ENCODE measurements at places on chromosomes 2 and 18.
A peak's percentile ranks its signal among the peaks of the same experiment; 100 is the strongest.

DNA sequence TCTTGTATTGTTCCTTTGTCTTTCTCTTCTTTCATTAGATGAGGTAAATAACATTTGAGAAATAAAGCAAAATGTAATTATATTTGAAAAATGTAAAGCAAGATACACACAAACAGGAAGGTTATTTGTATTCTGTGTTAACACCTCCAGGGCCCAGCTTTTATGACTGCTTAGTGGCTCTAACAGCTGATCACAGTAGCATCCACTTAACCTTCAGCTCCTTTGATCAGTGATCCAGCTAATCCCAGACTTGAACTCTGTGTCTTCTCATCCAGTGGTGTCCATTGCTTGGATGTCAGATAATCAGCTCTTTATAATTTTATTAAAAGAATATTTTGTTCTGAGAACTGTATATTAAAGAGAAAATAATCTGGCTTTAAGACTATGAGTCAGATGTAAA lies 44.5 kb downstream of the PSMD14 start:
- DNase-seq, result no peak

- DNase-seq, result no peak
Measured at GRCh38 chr2:209614690-209615369, 156.8 kb upstream of the UNC80 start.

DNA sequence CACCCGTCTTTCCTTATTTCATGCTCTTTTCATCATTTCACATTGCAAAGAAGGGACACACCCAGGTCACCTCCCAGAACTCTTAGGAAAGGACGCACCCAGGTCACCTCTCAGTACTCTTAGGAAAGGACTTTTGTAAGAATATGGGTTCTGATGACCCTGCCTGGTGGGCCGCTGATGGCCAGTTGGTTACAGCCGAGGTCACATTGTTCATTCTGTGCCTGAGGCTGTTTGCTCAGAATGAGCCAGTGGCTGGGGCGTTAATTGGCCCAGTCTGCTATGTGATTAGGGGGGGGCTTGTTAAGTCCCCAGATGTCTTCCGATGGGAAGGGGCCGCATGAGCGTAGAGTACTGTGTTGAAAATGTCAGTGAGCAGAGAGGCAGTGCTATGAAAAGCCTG lies 9.4 kb downstream of the MLPH start:
- no peak for DNase-seq

DNA sequence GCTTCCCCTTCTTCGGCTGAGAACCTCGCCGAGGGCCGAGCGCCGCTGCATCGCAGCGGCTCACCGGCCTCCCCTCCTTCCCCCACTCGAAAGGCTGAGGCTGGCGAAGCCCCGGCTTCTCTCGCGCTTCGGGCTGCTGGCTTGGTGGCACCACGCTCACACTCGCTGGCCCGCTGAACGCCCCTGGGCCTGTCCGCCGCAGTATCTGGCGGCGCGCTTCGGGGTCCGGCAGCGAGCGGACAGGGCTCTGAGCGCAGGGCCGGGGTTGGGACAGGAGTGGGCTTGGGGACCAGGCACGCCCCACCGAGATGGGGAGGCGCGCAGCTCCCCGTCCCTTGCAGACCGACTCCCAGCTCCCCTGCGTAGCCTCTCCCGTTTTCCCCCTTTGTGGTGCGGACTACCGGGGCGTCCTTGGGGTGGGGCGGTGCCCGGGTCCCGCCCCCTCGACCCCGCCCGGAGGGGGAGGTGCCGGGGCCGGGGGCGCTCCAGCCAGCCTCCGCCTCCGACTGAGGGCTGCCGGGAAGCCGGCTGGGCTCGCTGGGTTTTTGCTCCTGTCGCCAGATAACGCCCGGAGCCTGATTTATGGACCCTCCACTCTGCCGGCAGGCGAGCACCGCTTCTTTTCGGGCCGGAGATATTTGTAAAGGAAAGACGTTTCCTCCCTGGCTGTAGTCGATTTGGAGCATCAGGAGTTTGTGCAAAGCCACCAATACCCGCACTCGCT lies 3.8 kb downstream of the GBX2 start:
- DNase-seq, result no peak

GRCh38 chr2:137961602-137962001 lies 2.7 kb upstream of the HNMT start:
- DNase-seq, result no peak

GRCh38 chr2:235546436-235546835 lies 52.6 kb downstream of the AGAP1 start:
- no peak for DNase-seq

DNA sequence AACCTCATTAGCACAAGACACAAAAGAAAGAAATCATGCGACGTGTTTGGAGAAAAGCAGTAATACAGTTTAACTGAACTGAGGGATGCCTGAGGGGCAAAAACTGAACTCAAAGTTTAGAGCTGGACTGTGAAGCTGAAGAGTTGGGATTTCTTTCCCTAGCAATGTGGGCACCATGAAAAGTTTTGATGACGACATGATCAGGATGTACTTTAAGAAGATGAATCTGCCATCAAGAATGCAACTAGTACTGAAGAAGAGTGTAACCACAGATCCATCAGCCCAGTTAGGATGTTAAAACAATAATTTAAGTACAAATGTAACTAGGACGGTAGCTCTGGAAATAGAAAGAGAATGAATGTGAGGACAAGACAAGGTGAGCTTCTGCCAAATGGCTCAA lies 196.2 kb downstream of the VWC2L start:
- peak; percentile 6 for DNase-seq

- no peak for DNase-seq
Measured at GRCh38 chr18:59752666-59753065, 55.4 kb upstream of the CCBE1 start.

- DNase-seq, result no peak
Measured at GRCh38 chr18:51091270-51091669, 61.3 kb downstream of the SMAD4 start.

- DNase-seq, result peak; percentile 91
Measured at GRCh38 chr2:173101687-173102086, 26.0 kb downstream of the MAP3K20 start.

DNA sequence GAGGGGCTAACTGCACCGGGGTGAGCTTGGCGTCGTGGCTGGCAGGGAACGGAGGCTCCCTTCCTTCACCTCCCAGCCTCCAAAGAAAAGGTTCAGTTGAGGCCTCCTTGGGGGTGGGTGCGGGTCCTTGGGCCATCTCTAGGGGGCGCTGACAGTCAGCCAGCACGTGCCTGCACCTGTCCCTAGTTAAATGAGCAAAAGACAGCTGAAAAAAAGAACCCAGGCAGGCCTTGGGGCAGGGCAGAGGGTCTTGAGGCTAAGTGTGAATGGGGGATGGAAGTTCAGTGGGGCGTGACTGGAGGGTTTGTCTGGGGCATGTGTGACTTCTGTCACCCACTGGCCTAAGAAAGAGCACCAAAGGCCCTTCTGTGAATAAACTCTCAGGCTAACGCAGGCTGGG lies 56.4 kb downstream of the ZFP36L2 start:
- DNase-seq, result no peak

DNA sequence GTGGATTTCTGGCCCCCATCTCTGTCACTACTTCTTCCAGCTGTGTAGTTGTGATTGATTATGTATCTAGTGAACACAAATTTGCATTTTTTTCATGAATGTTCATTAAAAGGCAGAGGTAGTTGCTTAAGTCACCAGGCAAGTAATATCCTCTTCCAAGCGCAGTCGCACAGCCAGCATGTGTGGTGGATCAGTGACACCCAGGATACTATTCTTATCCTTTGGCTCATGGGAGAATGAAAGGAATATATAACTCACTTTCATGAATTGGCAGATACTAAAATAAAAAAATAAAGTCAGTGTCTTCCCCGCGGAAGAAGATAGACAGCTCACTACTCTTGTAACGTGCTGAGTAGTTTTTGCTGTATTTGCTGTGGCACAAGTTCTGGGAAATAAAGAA lies 387.8 kb downstream of the CDH7 start:
- DNase-seq, result no peak

GRCh38 chr18:42822711-42823110 lies 292.8 kb downstream of the RIT2 start:
- DNase-seq, result no peak

DNA sequence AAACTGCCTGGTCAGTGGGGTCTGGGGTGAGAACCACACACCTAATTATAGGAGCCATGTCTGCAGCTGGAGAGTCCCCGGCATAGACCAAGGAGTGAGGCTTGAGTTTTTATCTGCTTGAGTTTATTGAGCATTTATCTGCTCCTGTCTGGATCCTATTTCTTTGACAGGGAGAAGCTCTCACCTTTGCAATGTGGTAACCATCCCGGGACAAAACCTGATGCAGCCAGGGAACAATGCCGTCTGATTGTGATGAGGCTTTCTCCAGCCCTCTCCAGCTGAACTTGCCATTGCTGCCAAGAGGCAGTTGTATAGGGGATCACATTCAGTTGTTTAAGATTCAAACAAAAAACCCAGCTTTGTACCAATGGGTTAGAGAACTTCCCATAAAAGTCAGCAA lies 324.4 kb downstream of the TSN start:
- no peak for DNase-seq

DNA sequence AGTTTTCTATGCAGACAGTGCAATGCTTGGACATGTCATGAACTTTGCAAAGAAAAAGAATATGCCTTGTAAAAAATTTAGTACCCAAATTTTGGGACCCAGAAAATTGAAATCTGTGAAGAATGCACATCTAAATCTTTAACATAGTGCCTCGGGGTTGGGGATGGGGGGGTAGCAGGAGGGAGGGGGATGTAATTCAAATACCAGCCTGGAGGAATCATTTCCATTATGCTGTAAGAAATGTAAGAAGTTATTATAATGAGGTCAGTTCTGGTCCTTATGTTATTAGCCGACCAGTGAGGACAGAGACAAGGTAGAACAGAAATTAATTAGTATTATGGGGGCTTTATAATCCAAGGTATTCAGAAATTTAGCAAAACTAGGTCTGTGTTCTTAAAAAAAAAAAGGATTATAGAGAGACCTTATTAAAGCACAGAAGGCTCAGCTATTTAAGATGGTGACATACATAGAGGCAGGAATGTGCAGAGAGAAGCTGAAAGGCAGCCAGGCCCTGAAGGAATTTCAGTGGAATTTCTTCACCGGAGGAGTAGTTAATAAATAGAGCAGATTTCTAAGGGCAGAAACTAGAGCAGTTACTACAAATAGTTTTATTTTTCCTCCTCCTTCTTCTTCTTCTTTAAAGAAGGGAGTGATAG lies 89.0 kb upstream of the RBMS1 start:
- no peak for DNase-seq

- DNase-seq, result no peak
Measured at GRCh38 chr18:42157878-42158277, 202.8 kb downstream of the PIK3C3 start.

Measured in mammary epithelial cell (primary cell).